ENCODE measurements at places on chromosomes 6 and 20.

DNA sequence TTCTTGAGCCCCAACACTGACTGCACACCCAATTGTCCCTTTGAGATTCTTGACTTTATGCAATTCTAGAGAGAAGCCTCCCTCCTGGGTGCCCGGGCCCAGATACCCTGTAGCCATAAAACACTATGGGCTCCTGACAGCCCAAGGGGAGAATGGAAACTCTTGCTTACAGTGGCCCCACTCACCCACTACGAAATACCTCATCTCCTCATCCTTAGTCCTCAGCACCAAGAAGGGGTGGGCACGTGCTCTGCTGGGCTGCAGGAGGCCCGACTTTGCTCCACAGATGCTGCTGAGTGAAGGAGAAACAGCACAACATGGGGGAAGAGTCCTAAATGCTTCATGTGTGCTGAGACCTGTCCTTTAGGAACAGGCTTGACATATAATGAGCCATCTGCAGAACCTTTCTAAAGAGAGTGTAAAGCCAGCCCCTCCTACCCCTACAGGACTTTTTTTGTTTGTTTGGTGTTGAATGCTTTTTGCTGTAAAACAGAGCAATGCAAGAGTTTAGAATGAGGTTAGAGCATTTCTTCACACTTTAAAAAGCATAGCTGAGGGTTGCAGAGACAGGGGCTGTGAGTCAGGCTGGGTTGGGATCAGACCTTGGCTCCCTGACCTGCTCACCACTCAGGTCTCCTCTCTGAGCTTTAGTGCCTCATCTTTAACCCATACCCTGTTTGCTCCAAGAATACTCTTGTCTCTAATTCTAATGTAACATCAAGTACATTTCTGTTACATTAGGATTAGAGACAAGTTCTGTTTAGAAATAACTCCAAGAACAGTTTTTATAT, 17.6 kb upstream of the SIRPG start:
- H3K4me3 ChIP-seq, result no peak overlapping the region
- no peak overlapping the region for H3K27ac ChIP-seq
- H3K4me1 ChIP-seq, result no peaks in the 10 kb centered on the region
- H3K27me3 ChIP-seq, result peaks cover 4% of the 10 kb centered on the region
- DNase-seq, result no peak

- H3K4me1 ChIP-seq, result no peaks in the 10 kb centered on the region
- no peak for DNase-seq
- no peak overlapping the region for H3K27ac ChIP-seq
- H3K27me3 ChIP-seq, result no peaks in the 10 kb centered on the region
Observed at GRCh38 chr6:169627736-169628607, 73.9 kb downstream of the WDR27 start.

DNA sequence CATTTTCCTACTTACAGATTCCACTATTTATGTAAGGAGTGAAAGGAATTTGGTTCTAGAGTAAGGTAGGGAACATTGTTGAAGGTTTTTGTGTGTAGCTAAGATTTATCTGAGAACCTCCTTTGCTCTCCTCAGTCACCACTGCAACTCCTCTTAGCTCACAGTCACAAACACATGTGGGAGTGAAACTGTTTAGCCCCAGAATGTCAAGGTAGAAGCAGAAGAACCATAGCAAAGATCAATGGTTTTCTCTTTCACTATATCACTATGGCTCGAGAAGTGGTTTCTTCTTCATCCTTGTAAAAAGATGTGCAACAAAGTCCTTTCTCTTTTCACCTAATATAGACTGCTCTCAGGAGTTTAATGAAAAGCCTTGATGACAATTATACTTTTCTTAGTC, 6.5 kb upstream of the DEFB112 start:
- no peaks in the 10 kb centered on the region for H3K4me1 ChIP-seq
- H3K36me3 ChIP-seq, result no peaks in the 10 kb centered on the region

DNA sequence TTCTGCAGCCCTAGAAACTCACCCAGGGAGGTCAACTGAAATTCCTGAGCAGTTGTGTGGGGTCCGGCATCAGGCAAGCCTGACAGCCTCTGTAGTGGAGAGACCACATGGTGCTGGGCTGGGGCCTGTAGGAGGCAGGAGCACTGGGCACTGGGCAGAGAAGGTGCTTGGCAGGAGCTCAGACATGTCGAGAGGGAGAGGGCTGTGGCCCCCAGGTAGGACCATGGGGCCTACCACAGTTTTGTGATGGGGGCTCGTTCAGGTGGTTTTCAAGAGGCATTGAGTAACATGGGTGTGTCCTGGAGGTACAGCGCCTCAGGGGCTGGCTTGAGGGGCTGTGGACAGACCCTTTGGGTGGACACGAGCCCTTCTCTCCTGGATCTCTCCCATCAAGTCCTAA, 15.9 kb downstream of the SLC22A23 start:
- H3K36me3 ChIP-seq, result peaks cover 4% of the 10 kb centered on the region
- no peak overlapping the region for H3K4me3 ChIP-seq

DNA sequence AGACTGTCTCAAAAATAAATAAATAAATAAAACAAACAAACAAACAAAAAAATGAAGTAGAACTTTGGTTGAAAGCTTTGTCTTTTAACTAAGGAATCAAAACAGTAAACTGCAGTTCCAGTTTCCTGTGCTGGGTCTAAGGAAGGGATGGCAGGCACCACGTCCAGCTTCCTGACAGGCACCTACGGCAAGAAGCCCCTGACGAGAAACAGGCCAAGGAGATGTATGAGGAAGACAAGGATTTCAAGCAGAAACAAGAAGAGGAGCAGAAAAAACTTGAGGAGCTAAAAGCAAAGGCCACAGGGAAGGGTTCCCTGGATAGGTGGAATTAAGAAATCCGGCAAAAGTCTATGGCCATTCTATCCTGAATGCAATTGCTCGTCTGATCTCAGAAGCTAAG, 8.8 kb downstream of the SNX3 start:
- peaks cover 20% of the 10 kb centered on the region for H3K36me3 ChIP-seq
- no peaks in the 10 kb centered on the region for H3K27me3 ChIP-seq
- H3K27ac ChIP-seq, result no peak overlapping the region
- H3K4me1 ChIP-seq, result peaks cover 3% of the 10 kb centered on the region
- H3K4me3 ChIP-seq, result no peak overlapping the region

DNA sequence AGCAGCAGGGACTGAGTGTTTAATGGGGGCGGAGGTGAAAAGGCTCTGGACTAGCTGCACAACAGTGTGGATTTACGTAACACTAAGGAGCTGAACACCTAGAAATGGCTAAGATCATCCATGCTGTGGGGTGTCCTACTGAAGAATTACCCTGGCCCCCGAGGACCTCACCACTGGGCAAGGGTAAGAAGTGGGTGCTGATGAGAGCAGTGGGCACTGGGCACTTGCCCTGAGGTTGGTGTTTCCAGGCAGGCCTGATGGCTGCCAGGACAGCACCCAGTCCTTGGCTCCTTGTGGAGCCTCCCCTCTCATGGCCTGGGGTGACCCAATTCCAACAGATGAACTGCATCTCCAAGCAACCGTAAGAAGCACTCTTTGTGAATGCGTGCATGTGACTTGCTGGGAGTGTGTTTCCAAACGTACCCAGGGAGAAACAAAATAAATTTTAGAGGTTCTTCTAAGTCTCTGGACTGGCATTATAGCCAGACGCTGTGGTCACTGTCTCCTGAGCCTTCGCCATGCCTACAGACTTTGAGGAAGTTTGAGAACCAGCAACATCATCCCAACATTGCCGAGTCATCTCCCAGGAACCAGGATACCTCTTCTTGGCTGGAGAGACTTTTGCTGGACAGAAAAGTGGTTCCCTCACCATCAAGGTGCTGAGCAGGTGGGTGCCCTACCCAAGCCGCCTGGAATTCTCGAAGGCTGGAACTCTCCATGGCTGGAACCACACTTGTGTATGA, 245.9 kb downstream of the ERMARD start:
- H3K4me3 ChIP-seq, result no peak overlapping the region
- no peak overlapping the region for H3K27ac ChIP-seq
- DNase-seq, result no peak
- no peaks in the 10 kb centered on the region for H3K27me3 ChIP-seq
- no peaks in the 10 kb centered on the region for H3K4me1 ChIP-seq

GRCh38 chr6:14274546-14275492, 157.2 kb downstream of the CD83 start:
- H3K4me1 ChIP-seq, result no peaks in the 10 kb centered on the region
- no peaks in the 10 kb centered on the region for H3K27me3 ChIP-seq
- H3K27ac ChIP-seq, result no peak overlapping the region
- no peak overlapping the region for H3K4me3 ChIP-seq
- H3K36me3 ChIP-seq, result no peaks in the 10 kb centered on the region

- no peak overlapping the region for H3K27ac ChIP-seq
- H3K36me3 ChIP-seq, result no peaks in the 10 kb centered on the region
- peaks cover 2% of the 10 kb centered on the region for H3K27me3 ChIP-seq
- DNase-seq, result no peak
- H3K4me3 ChIP-seq, result no peak overlapping the region
Observed at GRCh38 chr6:159946912-159947311, 22.0 kb upstream of the IGF2R start.
